ENCODE measurements at places on chromosomes 1 and 21.

DNA sequence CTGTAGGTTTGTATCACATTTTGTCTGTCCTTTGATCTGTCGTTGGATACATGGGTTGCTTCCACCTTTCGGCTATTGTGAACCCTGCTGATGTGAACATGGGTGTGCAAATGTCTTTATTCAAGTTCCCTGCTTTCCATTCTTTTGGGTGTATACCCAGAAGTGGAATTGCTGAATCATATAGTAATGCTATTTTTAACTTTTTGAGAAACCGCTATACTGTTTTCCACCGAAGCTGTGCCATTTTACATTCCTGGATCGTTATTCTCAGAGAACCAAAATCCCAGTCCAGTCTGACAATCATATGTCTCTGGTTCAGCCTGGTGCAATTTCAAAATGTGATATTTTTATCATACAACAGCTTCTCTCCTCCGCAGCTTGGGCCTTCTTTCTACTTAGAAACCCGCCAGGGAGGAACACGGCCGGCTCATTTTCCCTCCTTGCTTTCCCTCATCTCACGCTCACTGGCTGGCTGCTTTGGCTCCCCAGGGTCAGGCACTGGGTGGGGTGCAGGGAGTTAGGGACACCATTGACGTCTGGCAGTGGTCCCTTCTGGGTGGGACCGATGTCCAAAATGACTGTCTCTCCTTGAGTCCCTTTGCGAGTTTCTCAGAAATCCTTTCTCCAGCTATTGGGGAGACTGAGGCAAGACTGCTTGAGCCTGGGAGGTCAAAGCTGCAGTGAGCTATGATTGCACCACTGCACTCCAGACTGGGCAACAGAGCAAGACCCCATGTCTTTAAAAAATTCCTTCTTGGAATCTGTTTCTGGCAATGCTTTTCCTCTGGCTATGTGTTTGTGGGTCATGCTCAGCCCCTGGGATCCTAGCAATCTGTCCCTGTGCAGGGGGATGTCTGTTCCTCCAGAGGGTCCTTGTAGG, 73.5 kb upstream of the AKT3 start:
- no peak for DNase-seq

DNA sequence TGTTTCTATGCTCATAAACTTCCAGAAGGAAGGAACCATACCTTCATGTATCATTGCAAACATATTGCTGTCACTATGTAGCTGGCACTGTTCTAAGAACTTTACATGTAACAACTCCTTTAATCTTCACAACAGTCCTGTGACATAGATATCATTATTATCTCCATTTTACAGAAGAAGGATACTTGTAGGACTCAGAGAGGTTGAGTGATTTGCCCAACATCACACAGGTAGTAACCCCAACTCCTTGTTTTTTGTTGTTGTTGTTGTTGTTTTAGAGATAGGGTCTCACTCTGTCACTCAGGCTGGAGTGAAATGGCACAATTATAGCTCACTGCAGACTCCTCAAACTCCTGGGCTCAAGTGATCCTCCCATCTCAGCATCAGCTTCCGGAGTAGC, 7.6 kb upstream of the TRIT1 start:
- DNase-seq = no peak

DNA sequence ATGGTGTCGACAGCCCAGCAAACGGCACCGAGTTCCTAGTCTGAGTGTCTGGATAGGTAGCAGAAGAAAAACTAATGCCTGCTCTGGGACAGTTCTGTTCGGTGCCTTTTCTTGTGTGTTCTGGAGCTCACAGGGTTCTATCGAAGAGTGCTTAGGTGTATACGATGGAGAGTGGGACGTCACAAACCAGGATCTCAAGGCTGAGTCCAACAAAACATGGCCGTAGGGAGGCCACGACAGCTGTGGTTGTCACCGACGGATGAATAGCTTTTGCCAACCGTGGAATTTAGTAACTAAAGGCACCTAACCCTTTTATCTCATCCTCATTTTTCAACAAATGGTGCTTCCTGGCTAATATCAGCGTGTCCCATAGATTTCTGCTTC, 635 bp upstream of the SYNJ1 start:
- no peak for DNase-seq

DNA sequence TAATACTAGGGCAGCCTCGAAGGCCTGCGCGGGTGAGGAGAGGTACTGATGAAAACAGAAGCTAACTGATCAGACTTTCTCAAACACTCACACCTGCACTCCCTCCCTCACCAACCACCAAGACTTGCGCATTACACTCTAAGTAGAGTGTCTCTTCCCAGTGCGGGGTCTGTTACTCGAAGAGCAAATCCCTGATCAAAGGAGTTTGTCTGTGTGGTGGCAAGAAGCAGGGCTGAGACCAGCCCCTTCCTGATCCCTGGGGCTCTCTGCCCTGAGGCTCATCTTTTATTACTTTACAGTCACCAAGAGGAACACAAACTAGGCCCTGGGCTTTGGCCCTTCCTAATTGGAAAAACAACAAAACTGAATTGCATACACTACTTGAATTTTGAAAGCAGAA, 19.5 kb upstream of the TSNAX start:
- DNase-seq = no peak

GRCh38 chr1:109880971-109881894, 29.4 kb upstream of the CSF1 start:
- DNase-seq = no peak

GRCh38 chr1:102640872-102641271, 467.4 kb downstream of the COL11A1 start:
- DNase-seq = no peak

DNA sequence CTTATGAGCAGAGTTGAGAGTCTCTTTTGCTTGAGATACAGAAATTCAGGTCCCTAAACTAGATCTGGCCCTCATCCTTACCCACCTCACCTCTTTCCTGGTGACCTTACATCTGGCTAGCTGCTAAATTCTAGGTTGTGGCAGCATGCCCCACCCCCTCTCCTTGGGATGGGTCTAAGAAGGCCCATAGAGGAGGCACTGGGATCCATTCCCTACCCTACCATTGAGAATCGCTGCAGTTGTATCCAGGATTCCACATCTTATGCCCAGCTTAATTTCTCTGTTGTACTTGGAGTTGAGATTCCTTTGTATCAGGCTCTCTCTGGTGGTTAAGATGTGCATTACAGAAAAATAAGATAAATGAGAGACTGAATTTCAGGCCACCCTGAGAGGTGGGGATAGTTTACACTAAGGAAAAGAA, 9.5 kb upstream of the TMEM39B start:
- peak; percentile 42 for DNase-seq

GRCh38 chr1:223012938-223013337, 130.1 kb downstream of the TLR5 start:
- no peak for DNase-seq

GRCh38 chr1:2644591-2645101, 11.8 kb upstream of the MMEL1 start:
- DNase-seq = no peak

DNA sequence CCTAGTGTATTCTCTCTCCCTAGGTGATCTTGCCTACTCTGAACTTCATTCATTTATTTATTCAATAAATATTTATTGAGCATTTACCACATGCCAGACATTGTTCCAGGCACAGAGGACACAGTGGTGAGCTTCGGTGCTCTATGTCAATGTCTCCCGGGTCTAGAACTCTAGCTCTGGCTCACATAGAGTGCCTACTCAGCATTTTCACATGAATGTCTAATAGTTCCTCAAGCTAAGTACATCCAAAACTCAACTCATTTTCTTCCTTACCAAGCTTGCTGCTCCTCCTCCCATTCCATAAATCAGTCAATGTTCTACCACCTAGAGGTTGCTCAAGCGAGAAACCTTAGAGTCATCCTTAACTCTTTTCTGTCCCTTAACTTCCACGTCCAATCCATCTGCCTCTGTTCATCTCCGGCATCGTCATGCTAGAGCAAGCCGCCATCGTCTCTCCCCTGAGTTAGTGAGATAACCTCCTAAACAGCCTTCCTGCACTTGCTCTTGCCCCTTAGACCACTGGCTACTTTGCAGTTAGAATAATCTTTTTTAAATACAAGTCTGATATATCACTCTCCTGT, 67.5 kb downstream of the TMEM53 start:
- no peak for DNase-seq

- no peak for DNase-seq
Measured at GRCh38 chr1:51736702-51737101, 119.8 kb downstream of the OSBPL9 start.

DNA sequence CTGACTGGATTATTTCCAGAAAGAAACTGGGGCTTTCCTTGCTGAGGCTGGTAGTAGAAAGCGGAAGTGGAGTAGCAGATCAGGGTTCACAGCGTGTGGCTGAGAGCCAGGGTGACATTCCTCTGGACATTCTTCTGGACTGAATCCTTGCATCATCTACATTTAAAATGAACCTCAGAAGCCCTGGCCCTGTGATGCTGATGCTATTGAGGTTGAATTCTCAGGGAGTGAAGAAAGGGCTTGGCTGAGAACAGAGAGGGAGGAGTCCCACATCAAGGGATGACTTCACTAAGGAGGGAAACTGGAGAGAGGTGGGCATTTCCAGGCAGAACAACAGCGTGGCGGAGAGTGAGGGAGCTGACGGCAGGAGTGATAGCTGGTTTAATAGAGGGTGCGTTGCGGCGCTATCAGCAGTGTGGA, 102.3 kb upstream of the LMO4 start:
- DNase-seq = no peak

GRCh38 chr1:185483664-185484450, 166.8 kb upstream of the IVNS1ABP start:
- no peak for DNase-seq

DNA sequence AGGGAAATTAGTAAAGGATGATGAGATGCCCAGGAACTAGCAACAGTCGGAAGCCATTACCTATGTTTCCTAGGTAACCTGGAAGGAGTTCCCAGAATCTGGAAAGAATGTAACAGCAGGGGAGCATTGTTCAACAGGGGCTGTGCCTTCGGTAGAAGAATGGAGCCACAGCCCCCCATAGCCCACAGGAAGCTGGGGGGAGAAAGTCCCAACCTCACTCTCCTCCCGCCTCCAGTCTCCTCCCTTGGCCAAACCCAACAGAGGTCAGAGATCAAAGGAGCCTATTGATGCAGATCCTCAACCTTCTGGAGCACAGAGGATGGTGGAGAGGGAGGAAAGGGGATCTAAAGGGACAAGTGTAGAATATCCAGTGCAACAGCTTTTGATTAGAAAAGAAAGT, 131.5 kb upstream of the SLC44A3 start:
- DNase-seq = no peak

DNA sequence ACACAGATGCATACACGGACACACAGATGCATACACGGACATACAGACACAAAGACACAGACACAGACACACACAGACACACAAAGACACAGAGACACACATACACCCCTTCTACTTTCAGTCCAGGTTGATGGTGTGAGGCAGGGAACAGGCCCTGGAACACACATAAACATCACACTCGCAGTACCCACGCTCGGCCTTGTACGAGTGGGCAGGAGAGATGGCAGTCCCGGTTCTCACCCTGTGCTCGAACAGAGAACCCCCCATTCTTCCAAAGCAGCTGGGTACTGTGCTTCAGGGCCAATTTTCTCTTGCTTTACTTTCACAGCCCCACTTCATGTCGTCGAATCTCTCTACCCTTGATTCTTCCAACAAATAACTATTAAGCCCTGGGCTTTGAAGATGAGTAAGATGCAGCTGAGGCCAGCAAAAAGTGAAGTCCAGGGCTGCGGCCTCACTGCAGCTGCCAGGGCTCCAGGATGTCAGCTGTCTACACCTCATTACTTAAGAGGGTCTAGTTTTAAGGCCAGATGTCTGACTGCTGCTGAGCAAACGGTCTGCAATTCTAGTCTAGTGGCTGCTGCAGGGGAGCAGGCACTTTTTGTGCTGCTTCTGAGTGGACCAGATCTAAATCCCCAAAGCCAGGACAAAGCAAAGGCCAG, 90.1 kb downstream of the PGBD5 start:
- no peak for DNase-seq

DNA sequence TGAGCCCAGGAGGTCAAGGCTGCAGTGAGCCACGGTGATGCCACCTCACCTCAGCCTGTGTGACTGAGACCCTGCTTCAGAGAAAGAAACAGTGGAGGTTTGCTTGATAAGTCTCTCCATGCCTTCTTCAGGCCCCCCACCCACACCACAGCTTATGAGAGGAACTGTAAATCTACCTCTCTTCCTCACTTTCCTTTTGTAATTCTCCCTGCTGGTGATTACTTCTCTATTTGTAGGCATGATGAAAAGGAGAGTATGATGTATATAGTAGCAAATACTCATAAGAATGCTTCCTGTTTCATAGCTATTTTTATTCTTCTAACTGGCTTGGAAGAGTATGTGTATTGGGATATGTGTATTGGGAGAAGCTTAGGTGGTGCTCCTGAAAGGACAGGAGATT, 186.3 kb downstream of the VPS13D start:
- no peak for DNase-seq

DNA sequence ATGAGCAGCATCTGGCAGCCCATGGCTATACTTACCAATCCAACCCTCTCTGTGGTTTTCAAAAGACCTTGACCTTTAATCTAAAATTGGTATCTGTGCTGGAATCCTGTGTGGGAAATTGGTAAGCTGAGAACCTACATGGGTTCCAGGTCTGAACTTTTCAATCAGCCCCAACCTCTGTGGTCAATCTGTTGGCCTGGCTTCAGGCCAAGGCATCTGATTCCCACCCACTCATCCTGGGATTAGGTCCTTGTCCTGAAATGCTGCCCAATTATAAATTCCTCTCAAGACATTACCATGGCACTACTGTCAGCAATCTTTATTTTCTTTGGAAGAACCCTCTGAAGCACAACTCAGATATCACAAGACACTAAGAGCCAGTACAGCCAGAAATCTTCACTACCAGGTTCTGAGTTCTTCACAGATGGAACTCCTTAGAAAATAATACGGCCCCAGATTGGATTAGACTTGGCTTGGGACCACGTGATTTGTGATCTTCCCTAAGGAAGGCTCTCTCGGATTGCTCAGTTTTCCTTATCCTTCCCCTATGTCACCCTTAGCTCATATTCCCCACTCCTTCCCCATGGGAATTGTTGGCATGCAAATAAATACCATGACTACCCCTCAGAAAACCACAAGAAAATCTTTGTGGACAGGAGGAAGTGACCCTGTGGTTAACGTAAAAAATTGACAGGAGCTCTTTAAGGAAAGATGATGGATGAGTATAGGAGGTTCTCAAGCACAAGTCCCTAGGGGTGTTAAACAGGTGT, 207.9 kb upstream of the ST6GALNAC5 start:
- DNase-seq = no peak

GRCh38 chr1:183837062-183837461, 32.1 kb downstream of the RGL1 start:
- DNase-seq = no peak

DNA sequence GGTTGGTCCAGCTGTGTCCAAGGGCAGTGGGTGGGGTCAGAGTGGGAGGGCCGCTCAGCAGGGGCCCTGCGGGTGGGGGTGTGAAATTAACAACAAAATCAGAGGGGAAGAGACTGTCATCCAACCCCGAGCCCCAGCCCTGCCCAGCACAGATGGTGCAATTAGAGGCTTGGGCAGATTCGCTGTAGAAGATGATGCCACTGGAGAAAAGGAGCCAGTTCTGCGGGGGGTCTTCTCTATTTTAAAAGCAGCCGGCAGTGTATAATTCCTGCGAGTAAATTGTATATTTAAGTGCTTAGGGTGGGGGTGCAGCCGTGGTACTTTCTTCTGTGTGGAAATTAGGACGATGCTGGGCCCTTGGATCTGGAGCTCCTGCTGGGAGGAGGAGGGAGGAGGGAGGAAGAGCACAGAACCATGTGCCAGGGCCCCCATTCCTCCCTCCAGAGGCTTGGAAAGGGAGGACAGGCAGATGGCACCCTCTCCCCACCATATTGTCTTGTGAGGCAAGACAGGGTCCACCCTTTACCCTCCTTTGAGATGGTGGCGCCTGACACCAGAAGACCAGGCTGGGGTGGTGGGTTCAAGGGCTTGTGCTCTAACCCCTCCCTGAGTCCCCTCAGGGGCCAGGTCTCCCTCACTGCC, 89.2 kb downstream of the ACTL8 start:
- no peak for DNase-seq

Measured in GM13977 (cell line).